ENCODE measurements at places on chromosomes 11 and 22.

DNA sequence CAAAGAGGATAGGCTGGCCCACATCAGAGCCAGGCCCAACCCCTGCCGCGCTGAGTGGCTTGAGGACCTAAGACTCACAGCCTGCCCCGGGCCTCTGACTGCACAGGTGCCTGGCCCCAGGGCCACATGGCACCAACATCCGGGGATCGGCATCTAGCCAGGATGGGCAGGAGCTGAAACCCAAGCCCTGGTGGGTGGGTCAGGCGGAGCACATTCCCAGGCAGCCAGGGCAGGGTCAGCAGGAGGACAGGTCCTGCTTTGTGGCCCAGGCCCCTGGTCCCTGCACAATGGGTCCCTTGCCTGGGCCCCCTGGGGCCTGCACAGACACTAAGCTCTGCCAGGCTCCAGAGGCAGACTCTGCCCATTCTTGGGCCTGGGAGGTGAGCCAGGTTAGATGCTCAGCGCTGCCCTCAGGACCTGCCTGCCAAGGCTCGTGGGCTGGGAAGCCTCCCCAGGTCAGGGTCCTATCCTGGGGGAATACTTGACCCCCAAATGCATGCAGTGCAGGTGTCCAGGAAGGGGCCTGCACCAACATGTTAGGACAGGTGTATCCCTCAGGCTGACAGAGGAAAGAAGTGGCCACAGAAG, 33.5 kb downstream of the ARVCF start:
- no peak for DNase-seq

GRCh38 chr11:99535406-99535805, 514.7 kb downstream of the CNTN5 start:
- DNase-seq = no peak

GRCh38 chr22:19818324-19819207, 36.1 kb downstream of the GNB1L start:
- DNase-seq = no peak

DNA sequence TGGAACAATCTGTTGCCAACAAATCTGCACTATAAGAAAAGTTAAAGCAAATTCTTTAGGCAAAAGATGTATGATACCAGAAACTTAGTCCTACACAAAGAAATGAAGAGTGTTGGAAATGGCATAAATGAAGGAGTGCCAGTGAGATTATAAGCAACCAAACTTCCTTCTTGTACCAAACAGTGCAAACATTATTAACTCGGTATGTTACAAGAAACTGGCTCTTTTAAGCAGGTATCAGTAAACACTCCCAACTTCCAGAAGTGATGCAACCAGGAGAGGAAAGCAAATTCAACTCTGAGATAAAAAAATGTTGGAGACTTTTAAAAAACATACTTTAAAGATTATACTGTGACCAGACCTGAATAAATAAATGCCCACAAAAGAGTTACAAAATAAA, 28.5 kb downstream of the COPB1 start:
- no peak for DNase-seq

- no peak for DNase-seq
Observed at GRCh38 chr11:109815500-109816150, 277.6 kb upstream of the ZC3H12C start.

GRCh38 chr22:32352681-32353080, 5.0 kb upstream of the RFPL3 start:
- DNase-seq = no peak

DNA sequence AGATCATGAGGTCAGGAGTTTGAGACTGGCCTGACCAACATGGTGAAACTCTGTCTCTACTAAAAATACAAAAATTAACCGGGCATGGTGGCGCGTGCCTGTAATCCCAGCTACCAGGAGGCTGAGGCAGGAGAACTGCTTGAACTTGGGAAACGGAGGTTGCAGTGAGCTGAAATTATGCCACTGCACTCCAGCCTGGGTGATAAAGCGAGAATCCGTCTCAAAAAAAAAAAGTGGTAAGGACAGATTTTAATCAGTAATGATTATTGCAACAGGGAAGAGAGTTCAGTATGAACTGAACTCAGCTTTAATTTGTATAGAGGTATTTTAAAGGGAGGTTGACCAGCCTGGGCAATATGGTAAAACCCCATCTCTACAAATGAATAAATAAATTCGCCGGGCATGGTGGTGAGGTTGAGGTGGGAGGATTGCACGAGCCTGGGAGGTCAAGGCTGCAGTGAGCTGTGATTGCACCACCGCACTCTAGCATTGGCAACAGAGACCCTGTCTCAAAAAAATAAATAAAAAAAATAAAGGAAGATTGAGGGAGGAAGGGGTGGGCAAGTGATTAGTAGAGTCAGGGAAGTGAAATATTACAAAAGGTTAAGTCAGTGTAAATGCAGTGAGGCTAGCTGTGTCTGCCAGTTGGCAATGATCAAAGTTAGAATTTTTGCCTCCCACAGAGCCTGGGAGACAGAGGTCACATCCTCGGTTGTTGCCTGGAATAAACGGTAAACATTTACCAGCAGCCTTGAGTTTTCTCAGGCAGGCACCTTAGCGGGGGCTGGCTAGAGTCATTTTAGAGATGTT, 2.6 kb upstream of the MCM5 start:
- DNase-seq = no peak

- no peak for DNase-seq
Observed at GRCh38 chr22:43532301-43533155, 120.7 kb downstream of the MPPED1 start.
